Psoas muscle (tissue), 8 donors: ENCODE measurements at places on chromosomes 13 and 19. TPM values are rescaled to one million over a fixed set of nuclear protein-coding genes. Genes with fewer than 3 reads are reported as not detected.

SELENOV gene
- total RNA-seq, result not detected

KLK2 gene
- not detected for total RNA-seq

CFAP97D2 gene
- total RNA-seq, result not detected

LGALS4 gene
- total RNA-seq, result 1.3 TPM

ALOX5AP gene
- 5.7 TPM for total RNA-seq

- DNase-seq, result no peak
These were observed 2.0 kb downstream of the FARP1 start for GRCh38 chr13:98144801-98145350.

GRCh38 chr19:6663236-6664201 lies 6.4 kb downstream of the TNFSF14 start:
- no peak for DNase-seq
